ENCODE measurements at places on chromosomes 16 and 17.
A peak's percentile ranks its signal among the peaks of the same experiment; 100 is the strongest.

DNA sequence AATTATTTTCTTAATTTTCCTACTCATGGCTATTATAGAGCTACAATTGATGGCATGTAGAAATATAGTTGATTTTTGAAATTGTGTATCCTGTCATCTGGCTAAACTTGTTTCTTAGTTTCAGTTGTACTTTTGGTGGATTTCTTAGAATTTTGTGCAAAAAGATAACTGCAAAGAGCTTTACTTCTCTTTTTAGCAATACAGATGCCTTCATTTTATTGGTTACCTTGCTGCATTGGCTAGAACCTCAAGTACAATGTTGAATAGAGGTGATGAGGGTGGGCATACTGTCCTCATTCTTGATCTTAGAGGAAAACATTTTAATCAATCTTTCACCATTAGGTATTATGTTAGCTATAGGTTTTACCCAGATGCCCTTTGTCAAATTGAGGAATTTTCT lies 67.9 kb downstream of the METRNL start:
- no peak for DNase-seq

DNA sequence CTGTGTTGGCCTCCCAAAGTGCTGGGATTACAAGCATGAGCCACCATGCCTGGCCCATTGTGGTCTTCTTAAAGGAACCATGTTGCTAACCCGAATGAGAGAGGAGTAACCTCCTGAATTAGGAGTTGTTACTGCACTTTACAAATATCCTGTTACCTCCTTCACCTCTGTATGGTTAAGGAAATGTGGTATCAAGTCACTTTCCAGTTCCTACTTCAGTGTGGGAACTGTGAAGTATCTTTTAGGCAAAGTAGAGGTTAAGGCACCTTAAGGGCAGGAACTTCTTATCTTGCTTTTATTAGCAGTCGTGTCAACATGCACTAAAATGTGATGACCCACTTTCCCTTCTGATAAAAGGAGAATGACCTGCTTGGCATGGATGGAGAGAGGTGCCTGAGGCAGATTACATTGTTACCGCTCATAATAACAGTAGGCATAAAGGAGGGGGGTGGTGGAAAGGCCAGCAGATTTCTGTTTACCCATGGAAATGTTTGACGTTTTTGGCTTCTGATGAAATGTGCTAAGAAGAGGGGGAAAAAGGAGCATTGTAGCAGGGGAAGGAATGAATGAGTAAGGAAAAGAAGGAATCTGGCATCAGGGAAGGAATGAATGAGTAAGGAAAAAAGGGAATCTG lies 28.5 kb downstream of the FTO start:
- DNase-seq, result no peak

DNA sequence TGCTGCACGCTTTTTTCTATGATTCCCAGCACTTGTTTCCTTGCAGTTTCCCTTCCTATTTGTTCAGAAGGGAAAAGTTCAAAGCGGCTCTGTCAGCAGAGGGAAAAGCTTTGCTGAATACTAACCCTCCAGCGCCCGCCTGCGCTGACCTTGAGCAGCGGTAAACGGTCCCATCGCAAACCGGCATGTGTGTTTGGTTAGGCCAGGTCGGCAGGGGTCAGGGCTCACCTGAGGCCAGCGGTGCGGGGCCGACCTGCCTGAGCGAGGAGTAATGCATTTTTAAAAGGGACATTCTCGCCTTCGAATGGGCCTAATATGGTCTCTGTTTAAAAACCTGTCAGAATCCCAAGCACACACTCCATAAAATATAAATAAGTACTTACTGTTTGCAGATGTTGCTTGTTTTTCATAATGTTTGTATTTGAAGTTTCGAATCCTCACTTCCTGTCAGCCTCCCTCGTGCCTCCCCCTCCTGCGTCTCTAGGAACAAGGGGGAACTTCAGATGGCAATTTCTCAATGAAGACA lies 110.1 kb downstream of the IRX3 start:
- no peak for DNase-seq

DNA sequence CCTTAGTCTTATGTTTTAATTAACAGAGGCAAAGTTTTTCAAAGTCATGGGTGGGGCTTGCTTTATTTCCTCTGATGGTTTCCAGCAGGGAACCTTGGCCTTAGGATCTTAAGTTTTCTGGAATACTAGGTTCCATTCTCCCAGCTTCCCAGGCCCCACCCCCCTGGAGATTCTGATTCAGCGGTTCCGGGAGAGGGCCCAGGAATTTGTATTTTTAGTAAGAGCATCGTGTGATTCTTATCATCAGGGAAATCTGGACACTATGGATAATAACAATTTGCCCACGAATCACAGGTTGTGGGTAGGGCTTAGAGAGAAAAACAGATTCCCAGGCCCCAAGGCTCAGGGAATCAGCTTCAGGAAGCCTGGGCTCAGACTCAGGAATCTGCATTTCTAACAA lies 263.6 kb downstream of the NTN1 start:
- no peak for DNase-seq

- DNase-seq, result no peak
These were observed 28.8 kb downstream of the MSI2 start for GRCh38 chr17:57284984-57285646.

- DNase-seq, result no peak
These were observed 111.7 kb downstream of the IRF8 start for GRCh38 chr16:86010680-86011141.

DNA sequence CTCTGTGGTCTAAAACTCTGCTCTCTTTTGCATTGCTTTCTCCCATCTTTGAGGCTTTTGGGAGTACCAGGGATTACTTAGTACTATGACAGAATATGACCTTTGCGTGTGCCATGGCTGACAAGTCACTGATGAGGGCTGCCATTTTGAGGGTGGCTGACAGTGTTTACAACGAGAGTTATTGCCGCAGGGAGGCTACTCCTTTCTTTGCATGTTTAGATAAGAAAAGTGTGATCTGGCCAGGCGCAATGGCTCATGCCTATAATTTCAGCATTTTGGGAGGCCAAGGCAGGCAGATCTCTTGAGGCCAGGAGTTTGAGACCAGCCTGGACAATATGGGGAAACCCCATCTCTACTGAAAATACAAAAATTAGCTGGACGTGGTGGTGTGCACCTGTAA lies 77.5 kb downstream of the GSG1L start:
- no peak for DNase-seq

DNA sequence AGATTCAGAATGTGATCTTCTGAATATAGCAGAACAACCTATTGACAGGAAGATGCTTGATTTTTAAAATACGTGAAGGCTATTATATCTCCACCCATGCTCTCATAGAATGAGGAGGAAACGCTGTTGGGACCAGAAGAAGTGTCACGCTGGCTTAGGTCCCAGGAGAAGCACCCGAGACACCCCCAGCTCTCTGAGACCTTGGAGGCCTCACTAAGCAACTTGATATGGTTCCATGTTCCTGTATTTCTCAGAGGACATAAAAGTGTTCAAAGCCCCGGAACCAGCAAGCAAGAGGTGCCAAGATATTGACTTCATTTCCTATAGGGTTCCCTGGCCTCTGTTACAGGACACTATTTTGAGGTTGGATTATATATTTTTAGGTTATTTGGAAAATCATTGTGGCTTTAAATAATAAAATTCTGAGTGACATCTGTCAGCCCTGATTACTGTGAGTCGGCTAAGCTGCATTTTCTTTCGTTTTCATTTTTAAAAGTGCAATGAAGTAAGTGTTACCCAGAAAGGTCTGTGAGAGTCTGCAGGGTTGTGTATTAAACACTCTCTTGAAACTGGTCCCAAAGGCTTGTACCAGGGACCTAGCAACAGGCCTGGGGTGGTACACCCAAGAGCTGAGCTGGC lies 400.0 kb downstream of the SOX9 start:
- DNase-seq, result no peak

DNA sequence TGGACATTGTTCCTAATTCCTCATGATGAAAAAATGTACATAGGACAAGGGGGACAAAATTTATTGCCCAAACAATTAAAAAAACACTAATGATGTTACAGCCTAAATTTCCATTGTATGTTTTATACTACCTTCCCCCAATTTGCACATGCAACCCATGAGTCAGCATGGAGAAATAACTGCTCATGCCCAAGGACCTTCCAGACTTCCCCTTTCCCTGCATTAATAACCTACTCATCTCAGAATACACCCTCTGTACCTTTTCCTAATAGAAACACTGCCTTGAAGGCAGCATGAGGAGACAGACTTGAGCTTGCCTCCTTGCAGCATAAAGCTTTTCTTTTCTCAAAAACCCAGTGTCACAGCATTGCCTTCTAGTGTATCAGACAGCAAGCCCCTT lies 2402.8 kb downstream of the TP53TG3F start:
- DNase-seq, result no peak

DNA sequence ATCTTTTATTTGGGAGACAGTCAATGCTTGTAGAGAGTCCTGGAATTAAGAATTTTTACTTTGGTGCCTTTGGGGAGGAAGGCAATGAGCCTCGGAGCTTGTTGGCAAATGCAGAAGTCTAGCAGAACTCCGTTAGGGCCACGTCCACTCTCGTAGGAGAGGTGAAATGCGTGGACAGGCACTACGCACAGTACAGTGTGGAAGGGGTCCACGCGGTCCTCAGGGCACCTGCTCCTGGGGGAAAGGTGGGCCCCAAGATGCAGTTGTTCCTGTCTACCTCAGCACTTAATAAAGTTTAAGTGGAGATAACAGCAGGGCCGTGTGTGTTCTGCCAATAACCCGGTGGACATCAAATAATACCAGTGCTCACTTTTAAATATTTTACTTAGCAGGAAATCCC lies 1.8 kb downstream of the RAB11FIP3 start:
- DNase-seq, result no peak

DNA sequence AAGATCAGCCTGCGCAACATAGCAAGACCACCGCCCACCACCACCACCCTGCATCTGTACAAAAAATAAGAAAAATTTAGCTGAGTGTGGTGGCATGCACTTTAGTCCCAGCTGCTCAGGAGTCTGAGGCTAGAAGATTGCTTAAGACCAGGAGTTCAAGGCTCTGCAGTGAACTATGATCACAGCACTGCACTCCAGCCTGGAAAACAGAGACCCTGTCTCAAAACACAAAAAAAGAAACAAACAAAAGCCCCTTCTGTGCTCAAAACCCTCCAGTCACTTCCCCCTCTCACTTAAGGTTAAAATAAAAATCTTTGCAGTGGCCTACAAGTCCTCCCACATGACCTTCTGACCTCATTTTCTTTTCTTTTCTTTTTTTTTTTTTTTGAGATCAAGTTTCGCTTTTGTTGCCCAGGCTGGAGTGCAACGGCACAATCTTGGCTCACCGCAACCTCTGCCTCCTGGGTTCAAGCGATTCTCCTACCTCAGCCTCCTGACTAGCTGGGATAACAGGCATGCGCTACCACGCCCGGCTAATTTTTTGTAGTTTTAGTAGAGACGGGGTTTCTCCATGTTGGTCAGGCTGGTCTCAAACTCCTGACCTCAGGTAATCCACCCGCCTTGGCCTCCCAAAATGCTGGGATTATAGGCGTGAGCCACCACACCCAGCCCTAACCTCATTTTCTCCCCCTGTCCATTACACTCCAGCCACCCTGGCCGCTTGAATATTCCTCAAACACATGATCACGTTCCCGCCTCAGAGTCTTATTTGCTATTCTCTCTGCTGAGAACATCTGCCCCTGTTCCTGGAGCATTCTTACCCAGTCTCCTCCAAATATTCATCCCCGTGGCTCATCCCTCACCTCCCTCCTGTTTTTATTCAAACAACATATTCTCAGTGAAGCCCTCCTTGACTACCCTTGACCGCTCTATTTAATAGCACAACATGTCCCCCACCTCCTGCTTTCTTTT lies 126.6 kb upstream of the MED13 start:
- no peak for DNase-seq

DNA sequence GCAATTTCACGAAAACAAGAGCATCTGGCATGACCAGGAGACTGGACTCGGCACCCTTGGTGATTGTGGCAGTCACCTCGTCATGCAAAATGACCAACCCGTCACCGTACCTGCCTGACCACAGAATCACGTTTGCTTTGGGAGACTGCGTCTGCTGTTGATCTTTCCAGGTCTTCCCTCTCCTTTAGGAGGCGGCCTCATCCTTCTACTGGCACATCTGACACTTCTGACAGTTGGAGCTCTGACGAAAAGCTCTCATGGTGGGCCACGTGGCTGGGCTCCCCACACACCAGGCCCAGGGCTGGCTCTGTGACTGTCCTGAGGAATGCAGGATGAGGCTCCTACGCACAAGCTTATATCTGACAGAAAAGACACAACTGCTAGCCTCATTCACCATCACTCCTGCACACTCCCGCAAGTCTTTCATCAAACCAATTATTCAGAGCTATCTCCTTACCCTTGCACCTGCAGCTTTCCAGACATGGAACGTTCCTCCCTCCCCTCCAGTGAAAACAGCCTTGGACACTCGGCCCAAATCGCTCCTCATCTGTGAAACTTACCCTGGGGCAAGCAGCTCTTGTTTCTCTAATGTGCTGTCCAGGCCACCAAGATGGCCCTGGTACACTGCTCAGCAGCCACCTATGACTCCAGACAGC lies 3.6 kb downstream of the TRAP1 start:
- DNase-seq, result no peak

DNA sequence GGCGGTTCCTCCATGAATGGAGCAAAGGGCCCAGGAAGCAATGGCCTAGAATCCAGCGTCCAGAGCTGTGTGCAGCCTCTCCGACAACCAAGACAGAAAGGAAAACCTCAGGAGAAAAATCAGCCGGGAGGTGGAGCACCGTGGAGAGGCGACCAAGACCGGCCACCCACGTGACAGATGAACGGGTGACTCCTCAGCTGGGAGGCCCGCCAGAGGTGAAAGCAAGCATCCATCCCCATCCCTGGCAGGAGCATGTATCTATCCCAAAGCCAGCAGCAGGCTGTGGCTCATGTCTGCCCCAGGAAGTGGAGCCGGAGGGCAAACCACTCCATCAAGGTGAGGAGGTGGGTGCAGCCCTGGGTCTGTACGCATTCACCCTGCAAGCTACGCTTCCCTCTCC lies 52.1 kb downstream of the FOXL1 start:
- DNase-seq, result no peak

DNA sequence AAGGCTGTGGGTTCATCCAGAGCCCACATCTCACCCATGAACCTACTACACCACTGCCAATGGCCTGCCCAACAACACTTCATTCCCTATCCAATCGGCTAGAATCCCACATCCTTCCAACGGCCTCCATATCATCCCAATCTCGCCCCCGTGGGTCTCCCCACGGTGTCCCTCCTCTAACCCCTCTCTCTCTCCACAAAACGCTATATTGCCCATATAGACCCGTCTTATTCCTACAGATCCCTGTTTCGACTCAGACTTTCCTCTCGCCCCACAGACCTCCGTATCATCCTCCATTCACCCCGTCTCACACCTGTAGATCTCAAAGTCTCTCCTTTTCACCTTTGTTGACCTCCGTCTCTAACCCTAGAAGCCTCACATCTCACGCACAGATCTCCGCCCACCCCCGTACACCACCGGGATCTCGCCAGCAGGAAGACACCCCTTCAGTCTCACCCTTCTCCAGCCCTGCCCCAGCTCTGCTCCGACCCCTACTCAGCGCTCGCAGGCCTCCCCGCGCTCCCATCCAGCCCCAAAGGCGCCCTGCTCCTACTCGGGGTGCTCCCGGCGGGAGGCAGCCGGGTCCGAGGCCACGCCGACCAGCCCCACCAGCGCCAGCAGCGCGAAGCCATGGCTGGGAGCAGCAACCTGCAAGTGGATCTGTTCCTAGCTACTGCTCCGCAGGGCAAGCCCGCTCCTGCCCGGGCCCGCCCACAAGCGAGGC lies at the start of gene FDXR:
Gene FDXR, minus strand, starts transcription at position 682 of the 724 bp plus-strand sequence. Its CDS starts 50 bp downstream, at position 632.
- DNase-seq, result no peak

- DNase-seq, result no peak
These were observed 15.7 kb upstream of the MRC2 start for GRCh38 chr17:62611728-62612127.

- DNase-seq, result peak; percentile 80
These were observed 540 bp upstream of the ACLY start for GRCh38 chr17:41919165-41919817.

- no peak for DNase-seq
These were observed 295.3 kb upstream of the KIF2B start for GRCh38 chr17:53527473-53527872.
